GM12865 (cell line): ENCODE measurements at places on chromosomes 6 and 20.
A peak's percentile ranks its signal among the peaks of the same experiment; 100 is the strongest.

DNA sequence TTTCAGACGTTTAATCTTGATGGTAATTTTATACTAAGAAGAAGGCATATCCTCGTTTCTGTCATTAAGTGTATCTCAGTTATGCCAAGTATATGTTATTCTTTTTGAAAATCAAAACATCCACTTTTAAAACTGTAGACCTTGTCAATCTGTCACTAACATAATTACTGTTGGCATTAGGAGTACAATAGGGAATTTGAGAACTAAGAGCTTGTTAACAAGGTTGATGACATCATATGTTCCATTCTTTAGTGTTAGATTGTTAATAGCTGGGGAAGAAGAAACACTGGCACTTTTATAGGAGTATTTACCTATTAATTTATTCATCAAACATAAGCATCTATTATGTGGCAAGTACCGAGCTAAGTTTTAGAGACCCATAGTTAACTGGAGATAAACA is 76.2 kb downstream of the MAP3K4 start:
- DNase-seq, result no peak

DNA sequence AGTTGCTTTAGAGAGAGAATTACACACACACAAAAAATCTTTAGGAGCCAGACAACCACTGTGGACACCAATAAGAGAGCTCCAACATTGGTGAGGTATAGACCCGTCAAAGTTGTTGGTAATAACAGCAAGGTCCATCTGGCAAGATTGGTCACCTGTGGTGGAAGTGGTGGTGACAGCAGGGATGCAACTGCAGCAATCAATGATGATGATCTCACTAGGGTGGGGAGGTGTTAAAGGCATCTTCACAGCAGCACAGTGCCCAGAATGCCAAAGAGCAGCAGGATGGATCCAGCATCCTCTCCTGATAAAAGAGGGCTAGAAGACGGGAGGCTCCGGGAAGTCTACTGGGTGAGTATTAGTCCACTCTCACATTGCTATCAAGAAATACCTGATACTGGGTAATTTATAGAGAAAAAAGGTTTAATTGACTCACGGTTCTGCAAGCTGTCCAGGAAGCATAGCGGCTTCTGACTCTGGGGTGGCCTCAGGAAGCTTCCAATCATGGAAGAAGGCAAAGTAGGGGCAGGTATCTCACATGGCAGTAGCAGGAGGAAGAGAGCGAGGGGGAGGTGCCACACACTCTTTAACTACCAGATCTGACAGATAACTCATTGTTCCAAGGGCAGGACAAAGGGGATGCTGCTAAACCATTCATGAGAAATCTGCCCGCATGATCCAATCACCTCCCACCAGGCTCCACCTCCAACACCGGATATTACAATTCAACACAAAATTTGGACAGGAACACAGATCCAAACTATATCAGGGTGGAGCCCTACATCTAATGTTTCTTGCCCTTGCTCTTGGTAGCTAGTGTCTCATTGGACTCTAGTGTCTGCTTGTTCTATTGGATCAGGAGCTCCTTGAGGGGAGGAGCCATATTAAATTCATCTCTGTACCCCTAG is 48.9 kb downstream of the KLHL31 start:
- no peak for DNase-seq

- DNase-seq, result no peak
These were observed 137.0 kb upstream of the PREP start for GRCh38 chr6:105539911-105540310.

DNA sequence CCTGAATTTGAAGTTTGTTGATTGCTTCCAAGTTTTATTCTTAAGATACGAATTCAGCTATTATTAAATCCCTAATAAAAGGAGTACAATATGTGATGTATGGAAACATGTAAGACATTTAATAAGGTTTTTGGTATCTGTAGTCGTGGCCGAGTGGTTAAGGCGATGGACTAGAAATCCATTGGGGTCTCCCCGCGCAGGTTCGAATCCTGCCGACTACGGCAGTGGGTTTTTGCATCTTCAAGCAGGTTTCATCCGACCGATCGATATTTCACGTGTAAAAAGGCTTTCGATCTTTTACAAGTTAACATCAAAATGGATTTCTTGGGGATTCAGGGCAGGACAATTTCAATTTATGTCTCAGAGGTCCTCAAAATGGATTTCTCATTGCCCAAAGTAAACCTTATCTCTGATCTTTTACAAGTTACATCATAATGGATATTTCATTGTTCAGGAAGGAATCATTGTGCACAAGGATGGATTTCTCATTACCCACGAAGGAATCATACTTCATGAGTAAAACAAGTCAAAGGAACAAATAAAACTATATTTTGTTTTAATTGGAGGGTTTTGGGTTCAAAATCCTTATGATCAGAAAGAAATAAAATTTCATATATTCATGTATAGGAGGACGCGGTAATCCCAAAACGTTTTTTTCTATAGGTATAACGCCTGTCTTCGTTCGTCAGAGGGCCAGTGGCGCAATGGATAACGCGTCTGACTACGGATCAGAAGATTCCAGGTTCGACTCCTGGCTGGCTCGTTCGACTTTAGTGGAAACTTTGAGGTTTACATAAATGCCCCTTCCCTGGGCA is 37.3 kb upstream of the BTN3A2 start:
- DNase-seq, result peak; percentile 88

GRCh38 chr6:1524040-1524480 is 85.7 kb upstream of the FOXC1 start:
- DNase-seq, result peak; percentile 60

DNA sequence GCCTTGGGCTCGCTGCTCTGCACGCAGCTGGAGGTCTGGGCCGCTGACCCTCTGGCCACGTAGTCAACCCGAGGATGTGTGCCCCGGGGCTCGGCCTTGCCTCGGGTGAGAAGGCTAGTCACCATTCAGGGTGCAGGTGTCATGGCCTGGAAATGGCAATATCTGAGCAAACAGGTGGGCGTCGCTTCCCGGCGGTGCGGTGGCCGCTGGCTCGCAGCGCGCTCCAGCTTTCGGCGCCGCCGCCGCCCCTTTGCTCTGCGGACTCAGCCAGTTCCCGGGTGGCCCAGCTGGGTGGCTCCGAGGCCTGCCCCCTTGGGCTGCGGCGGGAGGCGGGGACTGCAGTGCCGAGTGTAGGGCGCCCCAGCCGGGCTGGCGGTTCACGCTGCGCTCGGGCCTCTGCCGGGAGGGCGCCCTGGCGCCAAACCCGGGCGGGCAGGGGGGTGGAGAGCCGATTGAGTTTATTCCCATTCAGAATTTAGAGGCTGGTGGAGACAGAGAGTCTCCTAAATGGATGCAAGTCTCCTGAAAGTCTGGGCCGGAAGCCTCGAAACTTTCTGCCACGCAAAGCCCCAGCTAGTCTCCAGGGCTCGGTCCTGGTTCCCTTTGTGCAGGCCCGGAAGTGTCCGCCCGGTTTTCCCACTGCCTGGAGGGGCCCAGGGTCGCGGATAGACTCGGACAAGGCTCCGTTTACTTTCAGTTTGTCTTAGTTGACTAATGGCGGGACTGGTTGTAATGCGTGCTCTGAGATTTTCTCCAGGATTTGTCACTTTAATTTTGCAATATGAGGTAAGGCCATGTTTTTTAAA is 11.3 kb upstream of the TFAP2A start:
- peak; percentile 79 for DNase-seq

DNA sequence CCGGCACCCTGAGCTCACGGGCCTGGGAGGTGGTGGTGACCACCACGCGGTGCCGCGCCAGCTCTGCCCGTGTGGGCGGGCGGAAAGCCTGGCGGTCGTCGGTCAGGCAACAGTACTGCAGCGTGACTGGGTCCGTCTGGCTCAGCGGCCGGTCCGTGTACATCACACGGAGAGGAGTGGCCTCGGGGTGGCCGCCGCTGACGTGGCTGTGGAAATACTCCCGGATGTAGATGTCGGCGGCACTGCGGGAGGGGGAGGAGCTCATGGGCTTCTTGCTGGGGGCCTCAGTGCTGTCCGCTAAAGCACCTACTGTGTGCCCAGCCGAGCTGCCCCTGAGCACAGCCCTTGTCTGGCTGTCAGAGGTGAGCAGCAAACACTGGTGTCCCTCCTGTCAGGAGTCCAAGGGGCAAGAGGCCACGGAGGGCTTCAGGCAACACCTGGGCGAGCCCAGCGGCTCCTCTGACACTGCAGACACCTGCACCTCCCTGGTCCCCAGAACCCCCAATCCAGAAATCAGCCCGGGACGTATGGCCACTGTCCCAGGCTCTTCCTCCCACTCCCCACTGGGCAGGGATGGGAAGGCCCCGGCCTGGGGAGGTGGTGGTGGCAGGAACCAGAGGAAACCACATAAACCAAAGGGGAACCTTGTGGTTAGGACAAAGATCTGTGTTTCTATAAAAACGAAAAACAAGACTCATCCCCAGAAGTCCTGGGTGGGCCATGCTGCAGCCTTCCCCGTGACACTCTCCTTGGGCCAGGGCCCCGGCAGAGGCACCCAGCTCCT is 6.5 kb downstream of the HELZ2 start:
- DNase-seq, result peak; percentile 87

GRCh38 chr20:51346686-51347485 is 195.6 kb downstream of the NFATC2 start:
- no peak for DNase-seq

- no peak for DNase-seq
These were observed 138.0 kb downstream of the GJA1 start for GRCh38 chr6:121573481-121573880.

- DNase-seq, result peak; percentile 69
These were observed 39.2 kb upstream of the CDKN1A start for GRCh38 chr6:36639171-36639808.

- no peak for DNase-seq
These were observed 24.8 kb downstream of the EPB41L1 start for GRCh38 chr20:36179170-36179945.

DNA sequence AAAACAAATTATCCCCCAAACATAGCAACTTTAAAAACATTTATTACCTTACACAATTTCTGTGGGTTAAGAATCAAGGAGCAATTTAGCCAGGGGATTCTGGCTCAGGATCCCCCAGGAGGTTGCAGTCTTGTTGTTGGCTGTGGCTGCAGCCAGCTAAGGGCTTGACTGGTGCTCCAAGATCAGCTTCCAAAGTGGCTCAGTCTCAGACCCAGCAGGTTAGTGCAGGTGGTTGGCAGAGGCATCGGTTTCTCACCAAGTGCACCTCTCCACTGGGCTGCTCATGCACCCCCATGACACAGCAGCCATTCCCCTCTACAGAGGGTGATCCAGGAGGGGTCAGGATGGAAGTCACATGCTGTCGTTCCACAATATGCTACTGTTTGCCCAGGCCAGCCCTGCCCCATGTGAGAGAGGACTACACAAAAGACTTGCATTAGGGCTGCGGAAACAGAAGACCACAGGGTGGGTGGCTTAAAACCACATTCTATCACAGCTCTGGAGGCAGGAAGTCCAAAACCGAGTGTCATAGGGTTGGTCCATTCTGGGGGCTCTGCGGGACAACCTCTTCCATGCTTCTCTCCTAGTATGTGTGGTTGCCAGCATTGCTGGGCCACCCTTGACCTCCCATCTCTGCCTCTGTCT is 125.8 kb downstream of the C6orf118 start:
- DNase-seq, result no peak

DNA sequence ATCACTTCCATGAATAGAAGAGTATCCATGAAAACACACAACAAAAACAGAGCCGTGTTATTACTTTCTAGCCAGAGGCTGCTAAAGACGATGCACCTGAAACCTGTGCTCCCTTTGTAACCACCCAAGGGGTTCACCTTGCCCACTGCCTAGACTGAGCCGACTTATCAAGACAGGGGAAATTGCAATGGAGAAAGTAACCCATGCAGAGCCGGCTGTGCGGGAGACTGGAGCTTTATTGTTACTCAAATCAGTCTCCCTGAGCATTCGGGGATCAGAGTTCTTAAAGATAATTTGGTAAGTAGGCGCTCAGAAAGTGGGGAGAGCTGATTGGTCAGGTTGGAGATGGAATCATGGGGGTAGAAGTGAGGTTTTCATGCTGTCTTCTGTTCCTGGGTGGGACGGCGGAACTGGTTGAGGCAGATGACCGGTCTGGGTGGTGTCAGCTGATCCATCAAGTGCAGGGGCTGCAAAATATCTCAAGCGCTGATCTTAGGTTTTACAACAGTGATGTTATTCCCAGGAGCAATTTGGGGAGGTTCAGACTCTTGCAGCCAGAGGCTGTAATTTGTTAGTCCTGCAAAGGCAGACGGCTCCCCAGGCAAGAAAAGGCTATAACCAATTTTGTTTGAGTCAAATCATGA is 366.6 kb downstream of the PREX1 start:
- DNase-seq, result no peak

DNA sequence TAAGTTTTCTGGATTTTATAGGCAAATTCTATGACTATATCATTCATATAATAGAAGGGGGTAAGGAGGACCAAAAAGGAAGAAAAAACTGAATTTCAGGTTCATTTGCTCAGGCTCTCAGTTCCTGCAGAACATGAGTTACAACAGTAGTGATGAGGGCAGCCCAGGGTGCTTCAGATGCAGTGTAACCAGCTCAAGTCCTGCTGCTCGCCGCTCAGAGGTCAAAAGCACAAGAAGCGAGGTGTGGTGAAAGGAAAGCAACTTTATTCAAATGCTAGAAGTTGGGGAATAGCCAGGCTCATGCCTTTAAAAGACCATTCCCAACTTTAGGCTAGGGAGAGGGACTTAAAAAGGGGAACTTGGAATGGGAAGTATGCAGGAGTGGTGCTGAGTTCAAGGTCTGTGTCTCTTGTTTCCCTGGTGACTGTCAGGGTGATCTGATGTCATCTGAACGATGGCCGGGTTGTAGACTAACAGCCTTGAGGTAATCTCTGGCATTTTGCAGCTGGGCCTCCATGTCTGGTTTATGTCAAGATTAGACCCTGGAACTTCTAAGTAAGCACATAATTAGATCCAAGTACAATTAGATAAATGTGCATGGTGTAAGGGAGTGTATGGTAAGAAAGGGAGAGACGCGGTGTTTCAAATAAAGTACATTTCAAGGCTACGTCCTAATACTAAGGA is 14.5 kb upstream of the SEC63 start:
- DNase-seq, result no peak

DNA sequence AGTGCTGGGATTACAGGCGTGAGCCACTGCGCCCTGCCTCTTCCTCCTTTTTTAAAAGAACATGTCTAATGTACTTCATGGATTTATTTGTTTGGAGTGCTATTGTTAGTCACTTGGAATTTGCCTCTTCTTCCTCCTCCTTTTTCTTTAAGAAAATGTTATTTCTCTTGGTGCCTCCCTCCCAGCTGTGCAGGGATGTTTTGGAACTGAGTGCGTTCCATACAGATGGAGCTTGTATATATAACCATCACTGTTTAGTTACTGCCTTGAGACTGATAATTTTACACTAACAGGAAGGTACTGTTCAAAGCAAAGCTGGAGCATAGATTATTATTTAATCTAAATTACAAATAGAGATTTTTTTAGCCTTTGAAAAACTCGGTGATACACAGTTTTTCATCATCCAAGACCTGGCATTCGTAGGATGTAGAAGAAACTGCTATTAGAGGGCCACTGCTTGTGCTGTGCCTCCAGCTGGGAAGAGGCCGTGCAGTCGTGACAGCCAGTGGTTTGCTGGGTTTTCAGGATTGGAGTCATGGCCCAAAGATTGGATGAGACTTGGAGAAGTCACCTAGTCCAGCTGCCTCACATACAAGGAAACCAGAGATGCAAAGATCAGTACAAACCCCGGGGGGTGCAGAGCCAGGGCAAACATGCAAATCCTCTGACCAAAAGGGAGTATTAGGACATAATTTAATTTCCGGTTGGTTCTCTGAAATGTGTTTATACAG is 123.1 kb downstream of the PLEKHG1 start:
- no peak for DNase-seq
